Anterior cingulate cortex (tissue), 58 donors: ENCODE measurements at places on chromosomes 2 and 18.

DNA sequence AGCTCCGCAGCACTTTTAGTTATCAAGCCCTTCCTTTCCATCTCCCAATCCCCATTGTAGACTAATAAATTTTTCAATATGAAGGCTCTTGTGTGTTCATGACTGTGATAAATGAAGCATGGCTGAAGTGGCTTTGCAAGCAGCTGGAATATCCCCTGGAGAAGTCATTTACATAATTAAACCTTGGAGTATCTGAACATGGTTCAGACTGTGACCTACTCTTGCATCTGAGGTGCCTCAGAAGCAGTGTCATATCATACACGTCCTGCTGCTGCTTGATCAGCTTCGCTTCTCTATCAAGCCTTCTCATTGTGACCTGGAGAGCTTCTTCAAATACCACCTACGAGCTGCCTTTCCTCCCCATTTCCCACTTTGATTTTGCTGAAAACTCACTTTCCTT lies 48.4 kb upstream of the ZNF397 start:
- DNase-seq: no peak

- DNase-seq: no peak
Observed at GRCh38 chr2:215883799-215884198, 129.6 kb downstream of the MREG start.

DNA sequence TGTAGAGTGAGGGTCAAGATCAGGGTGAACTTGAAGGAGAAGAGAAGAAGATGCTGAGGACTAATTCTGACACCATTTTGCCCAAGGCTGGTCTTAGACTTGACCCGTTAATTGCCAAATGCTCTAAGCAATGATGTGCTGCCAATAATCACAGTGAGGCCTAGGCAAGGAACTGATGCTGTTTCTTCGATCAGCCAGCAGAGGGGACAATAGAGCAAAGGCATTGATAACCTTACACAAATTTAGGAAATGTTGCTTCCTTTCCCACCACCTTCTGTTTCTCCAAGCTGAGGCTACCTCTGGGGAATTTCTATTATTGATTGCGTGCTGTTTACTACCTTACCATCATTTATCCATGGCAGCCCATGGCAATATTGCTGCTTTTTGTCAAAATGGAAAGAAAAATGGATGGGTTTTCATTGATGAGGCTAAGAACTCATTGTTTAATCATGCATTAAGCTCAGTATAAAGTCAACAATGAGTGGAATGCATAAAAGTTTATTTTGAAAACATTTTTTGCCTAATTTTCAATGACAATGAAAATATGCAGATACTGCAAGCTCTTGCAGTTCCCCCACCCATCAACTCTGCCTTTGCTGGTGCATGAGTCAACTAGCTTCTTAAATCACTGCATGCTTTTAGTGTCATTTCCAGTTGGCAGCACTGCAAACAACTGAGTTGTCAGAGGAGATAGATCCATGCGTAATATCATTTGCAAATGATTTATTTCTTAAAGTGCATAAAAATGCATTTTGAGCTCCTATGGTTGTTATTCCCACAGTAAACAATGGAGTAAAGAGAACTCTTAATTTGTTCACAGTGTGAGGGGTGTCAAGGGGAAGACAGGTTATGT lies 116.4 kb upstream of the NYAP2 start:
- no peak for DNase-seq

GRCh38 chr18:58829263-58829662 lies 35.4 kb upstream of the ZNF532 start:
- DNase-seq: no peak

GRCh38 chr18:13568443-13569392 lies 157.6 kb downstream of the FAM210A start:
- DNase-seq: no peak

GRCh38 chr2:136016836-136017235 lies 31.4 kb upstream of the DARS1 start:
- no peak for DNase-seq

DNA sequence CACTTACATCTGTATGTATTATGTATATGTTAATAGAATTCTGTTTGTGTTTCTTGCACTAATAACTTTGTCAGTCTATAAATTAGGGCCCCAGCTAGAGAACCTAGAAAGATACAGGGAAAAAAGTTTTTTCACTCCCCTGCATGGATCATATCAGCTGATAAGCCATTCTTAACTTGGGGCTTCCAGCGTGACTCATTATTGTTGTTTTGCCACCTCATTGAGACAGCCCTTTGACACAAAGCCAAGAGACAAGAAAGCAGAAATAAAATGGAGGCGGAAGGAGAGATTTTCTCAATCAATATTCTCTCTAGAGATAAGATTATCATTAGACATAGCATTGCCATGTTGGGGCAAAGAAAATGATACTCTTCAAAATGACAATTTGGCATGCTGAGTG lies 93.4 kb downstream of the AKAIN1 start:
- no peak for DNase-seq

- no peak for DNase-seq
Observed at GRCh38 chr18:37383036-37383785, 182.4 kb downstream of the CELF4 start.

GRCh38 chr2:109555346-109555900 lies 58.3 kb downstream of the SEPTIN10 start:
- no peak for DNase-seq

DNA sequence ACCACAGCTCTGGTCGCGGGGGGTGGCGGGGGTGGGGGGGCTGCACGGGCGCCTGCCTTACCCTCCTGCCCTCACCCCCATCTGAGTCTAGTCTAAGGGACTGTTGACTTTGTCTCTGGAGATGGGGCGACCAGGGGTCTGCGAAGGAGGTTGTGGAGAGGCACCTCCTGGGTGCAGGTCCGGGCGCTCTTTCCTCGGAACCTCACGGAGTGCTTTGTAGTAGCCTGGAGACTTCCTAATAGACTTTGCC lies 141.3 kb downstream of the MEIS1 start:
- no peak for DNase-seq
